ENCODE measurements at places on chromosomes 1 and 21.
A peak's percentile ranks its signal among the peaks of the same experiment; 100 is the strongest.

GRCh38 chr21:33449616-33450015 is 30.2 kb downstream of the TMEM50B start:
- no peak for DNase-seq

- DNase-seq, result no peak
Measured at GRCh38 chr1:221470000-221470698, 271.7 kb downstream of the DUSP10 start.

DNA sequence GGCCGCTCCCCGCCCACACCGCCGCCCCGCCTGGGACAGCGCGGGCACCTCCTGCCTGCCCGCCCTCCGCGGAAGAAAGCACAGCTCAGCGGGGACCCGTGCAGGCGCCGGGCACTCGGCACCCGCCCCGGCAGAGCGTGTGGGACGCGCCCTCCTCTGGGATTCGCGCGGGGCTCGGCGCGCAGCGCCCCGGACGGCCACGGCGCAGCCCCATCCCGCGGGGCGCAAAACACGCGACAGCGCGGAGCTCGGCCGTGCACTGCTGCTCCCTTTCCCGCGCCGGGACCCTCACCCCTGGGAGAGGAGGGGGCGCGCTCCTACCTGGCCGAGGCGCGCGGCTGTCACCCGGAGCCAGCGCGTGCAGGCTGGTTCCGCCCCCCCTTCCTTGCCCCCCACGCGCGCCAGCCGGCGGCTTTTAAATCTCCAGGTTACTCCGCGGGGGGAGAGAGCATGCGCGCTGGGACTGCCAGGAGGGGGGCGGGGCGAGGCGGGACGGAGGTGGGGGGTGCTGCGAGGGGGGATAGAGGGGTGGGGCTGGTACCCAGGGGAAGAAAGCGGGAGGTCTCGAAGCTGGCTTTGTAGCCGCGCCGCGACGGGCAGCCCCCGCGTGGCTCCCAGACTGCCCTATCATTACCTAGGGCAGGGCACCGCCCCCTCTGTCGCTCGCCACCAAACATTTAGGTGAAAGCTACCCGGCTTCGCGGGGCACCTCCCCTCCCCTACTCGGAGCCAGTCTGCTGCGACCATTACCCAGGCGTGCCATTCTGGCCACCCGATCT is at the start of gene SLC45A3:
Gene SLC45A3, minus strand, starts transcription at position 437 of the 779 bp plus-strand sequence. CDS start 15,853 bp downstream, outside the sequence.
- peak; percentile 48 for DNase-seq

DNA sequence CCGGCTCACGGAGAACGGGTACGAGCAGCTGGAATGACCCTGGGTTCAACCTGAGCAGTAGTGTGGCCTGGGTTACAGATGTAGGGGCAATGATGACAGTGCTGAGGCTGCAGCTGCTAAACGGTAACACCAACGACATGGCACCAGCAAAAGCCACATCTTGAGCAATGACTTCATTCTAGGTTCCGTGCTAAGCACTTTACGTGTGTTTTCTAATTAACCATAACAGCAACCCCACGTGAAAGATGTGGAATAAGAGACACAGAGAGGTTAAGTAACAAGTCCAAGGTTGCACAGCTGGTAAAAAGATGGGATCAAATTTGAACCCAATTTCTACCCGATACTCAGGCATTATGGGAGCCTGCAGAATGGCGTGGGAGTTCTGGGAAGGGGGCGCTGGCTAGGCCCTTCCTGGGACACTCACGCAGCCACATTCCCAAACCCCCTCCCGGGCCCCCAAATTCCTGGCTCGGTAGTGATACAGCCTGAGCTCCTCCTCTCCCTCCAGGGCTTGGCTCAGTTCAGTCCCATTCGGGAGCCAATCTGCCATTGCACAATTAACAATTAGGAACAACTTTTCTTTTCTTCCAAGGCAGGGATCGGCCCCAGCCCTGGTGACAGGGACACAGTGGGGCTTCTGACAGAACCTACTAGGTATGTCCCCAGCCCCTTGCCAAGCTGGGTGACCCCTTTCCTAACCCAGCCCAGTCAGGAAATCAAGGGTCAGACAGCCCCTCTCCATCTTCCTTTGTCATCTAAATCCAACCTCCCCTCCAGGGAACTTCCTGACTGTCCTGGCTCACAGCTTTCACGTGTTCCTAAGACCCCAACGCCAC is 23.8 kb upstream of the ECE1 start:
- no peak for DNase-seq

DNA sequence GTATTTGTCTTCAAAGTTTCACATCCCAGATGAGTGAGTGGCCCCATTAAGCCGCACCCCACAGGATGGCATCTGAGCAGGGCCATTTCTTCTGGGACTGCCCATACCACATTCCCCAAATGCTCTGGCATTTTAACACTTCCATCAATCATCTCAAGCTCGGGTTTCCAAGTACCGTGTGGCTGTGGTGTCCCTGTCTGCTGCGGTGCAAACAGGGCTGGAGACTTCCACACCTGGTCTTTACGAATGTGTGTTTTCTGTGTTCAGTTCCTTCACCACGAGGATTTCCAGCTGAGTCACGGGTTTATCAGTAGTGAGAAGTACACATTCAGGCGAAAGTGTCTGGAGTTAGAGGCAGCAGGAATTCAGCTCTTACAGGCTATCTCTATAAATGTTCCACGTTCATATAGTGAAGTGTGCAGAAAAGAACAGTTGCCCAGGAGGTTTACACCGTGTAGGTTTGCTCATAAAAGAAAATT is 195.2 kb downstream of the RHOU start:
- no peak for DNase-seq

- no peak for DNase-seq
Measured at GRCh38 chr1:167876597-167877175, 37.2 kb downstream of the ADCY10 start.

- no peak for DNase-seq
Measured at GRCh38 chr1:89565521-89565920, 40.9 kb downstream of the LRRC8B start.

- peak; percentile 40 for DNase-seq
Measured at GRCh38 chr1:147080006-147080661, 92.1 kb downstream of the PRKAB2 start.

DNA sequence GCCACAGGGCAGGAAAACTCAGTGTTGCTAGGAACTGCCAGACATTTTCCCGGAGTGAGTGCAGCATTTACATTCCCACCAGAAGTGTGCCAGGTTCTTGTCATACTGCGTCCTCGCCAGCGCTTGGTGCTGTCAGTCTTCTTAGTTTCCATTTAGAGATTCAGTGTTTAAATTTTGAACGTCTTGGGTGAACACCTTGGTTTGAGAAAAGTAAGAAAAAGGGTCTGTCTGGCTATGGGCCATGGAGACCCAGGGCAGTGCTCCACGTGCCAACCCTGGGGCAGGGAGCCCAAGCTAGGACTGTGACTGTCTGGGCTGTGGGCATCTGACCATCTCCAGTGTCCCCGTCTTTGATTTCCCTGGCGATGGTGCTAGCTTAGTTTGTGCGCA is 16.0 kb downstream of the IBA57 start:
- DNase-seq, result no peak

- no peak for DNase-seq
Measured at GRCh38 chr21:37886120-37886519, 30.1 kb downstream of the KCNJ6 start.

- DNase-seq, result no peak
Measured at GRCh38 chr21:33149181-33149580, 79.2 kb downstream of the OLIG1 start.

DNA sequence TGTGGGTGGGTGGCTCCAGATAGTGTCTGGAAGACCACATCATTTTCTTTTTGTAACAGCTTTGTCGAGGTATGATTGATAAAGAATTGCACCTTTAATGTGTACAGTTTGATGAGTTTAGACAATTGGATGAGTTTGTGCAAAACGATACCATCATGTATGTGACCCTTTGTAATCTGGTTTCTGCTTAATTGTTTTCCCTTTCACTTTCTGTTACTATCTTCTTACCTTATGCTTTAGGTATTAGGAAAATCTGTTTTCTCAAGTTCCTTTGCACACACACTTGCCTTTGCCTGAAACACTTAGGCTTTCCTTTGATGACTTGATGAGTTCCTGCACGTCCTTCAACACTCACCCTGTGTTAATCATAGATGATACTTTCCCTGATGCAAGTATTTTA is 6.8 kb downstream of the OR10Z1 start:
- DNase-seq, result no peak

- DNase-seq, result no peak
Measured at GRCh38 chr1:248748211-248748610, 7.3 kb downstream of the LYPD8 start.

- no peak for DNase-seq
Measured at GRCh38 chr1:59298710-59299346, 1.9 kb downstream of the FGGY start.

DNA sequence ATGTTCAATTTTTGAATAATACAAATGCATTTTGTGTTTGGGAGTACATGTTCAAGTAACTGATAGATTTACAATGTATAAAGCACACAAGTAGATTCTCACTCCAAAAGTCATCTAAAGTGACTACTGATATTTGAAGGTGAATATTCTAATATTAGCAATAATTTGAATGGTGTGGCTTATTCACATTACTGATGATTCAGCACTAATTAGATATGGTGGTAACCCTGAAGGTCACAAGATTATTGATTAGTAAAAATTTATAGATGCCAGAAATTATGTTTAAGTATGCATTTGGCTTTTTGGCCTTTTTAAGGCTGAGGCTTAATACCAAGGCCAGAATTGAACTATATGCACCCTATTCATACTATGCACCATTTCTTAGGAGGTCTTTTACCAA is 52.4 kb upstream of the TENT5C start:
- DNase-seq, result no peak

GRCh38 chr1:23188434-23188884 is 19.8 kb upstream of the LUZP1 start:
- DNase-seq, result no peak

- DNase-seq, result no peak
Measured at GRCh38 chr21:38958323-38958705, 152.6 kb downstream of the ETS2 start.

- peak; percentile 33 for DNase-seq
Measured at GRCh38 chr1:3033040-3033789, 11.9 kb downstream of the ACTRT2 start.

- no peak for DNase-seq
Measured at GRCh38 chr1:146016891-146017290, 4.6 kb downstream of the HJV start.

GRCh38 chr1:197981561-197981960 is 64.4 kb downstream of the LHX9 start:
- DNase-seq, result no peak

DNA sequence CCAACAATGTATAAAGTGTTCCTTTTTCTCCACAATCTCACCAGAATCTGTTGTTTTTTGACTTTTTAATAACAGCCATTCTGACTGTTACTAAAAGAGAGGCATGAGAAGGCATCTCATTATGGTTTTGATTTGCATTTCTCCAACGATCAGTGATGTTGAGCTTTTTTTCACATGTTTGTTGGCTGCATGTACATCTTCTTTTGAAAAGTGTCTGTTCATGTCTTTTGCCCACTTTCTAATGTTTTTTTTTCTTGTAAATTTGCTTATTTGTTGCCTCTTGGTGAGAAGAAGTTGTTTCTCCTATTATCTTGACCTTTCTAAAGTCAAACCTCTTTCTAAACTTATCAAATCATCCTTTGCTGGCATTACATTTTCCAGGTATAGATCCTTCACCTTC is 80.8 kb downstream of the ACBD6 start:
- DNase-seq, result no peak

GRCh38 chr1:179230251-179230650 is 774 bp upstream of the ABL2 start:
- no peak for DNase-seq

GRCh38 chr1:105894006-105894405 is 1162.5 kb upstream of the PRMT6 start:
- DNase-seq, result no peak

DNA sequence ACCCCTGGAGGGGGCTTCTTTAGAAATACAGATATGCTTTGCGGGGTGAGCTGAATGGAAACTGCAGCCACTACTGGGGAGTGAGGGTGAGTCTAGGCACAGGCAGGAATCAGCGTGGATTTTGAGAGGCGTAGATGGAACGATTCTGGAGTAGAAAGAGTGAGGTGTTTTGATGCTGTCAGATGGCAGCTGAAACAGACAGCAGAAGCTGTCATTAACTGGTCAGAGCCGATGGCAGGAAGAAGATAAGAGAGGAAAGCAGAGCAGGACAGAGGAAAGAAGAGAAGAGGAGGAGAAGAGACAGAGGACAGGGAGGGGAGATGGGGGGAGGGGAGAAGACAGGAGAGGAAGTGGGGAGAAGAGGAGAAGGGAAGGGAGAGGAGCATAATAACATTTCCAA is 138.5 kb downstream of the LRIG2 start:
- no peak for DNase-seq

GRCh38 chr1:10374442-10374860 is 24.4 kb upstream of the PGD start:
- no peak for DNase-seq

DNA sequence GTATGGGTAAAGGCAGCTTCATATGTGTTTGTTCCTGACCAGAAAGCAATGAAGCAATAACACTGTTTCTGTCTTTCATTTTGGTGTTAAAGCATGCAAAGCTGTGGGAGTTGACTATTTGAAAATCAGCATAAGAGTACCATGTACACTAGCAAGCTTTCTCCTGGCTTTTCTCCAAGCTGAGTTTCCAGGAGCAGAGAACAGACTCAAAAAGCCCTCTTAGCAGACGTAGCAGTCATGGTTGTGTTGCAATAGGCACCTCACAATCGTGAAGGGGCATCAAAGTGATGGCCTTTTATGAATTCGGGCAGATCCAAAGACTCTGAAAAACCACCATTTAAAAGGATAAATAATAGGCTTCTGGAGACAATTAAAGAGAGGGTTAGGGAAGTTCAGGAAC is 159.7 kb downstream of the PTGER3 start:
- DNase-seq, result no peak

DNA sequence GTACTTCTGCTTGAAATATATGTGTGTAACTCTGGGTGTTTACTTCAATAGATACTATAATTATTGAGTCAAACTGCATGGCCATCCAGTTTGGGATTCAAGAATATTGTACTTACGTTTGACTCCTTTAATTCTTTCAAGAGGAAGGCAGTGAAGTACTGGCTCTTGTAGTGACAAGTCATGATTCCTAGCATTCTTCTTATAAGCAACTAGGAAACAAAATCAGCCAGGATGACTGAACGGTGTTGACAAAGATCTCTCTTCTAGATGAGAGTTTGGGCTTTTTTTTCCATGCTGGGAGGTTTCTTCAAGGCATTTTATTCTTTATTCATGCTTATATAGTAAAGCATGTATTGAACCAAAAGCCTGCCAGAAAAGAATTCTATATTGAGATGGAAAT is 58.3 kb downstream of the CLEC20A start:
- DNase-seq, result no peak

GRCh38 chr1:63319046-63320021 is 3.0 kb upstream of the FOXD3 start:
- DNase-seq, result peak; percentile 41

GRCh38 chr1:85196358-85196757 is 4.5 kb downstream of the SYDE2 start:
- no peak for DNase-seq

- no peak for DNase-seq
Measured at GRCh38 chr1:145979746-145980456, 15.4 kb downstream of the POLR3GL start.
